ENCODE measurements at places on chromosomes 12 and 14. TPM values are rescaled to one million over a fixed set of nuclear protein-coding genes. Genes with fewer than 3 reads are reported as not detected.

The NTS gene
- total RNA-seq = not detected

- no peak for DNase-seq
- no peaks in the 10 kb centered on the region for H3K36me3 ChIP-seq
- H3K4me1 ChIP-seq = peaks cover 16% of the 10 kb centered on the region
- peaks cover 5% of the 10 kb centered on the region for H3K27me3 ChIP-seq
- H3K27ac ChIP-seq = no peak overlapping the region
Observed at GRCh38 chr12:41521872-41522379, 333.8 kb downstream of the PDZRN4 start.

DNA sequence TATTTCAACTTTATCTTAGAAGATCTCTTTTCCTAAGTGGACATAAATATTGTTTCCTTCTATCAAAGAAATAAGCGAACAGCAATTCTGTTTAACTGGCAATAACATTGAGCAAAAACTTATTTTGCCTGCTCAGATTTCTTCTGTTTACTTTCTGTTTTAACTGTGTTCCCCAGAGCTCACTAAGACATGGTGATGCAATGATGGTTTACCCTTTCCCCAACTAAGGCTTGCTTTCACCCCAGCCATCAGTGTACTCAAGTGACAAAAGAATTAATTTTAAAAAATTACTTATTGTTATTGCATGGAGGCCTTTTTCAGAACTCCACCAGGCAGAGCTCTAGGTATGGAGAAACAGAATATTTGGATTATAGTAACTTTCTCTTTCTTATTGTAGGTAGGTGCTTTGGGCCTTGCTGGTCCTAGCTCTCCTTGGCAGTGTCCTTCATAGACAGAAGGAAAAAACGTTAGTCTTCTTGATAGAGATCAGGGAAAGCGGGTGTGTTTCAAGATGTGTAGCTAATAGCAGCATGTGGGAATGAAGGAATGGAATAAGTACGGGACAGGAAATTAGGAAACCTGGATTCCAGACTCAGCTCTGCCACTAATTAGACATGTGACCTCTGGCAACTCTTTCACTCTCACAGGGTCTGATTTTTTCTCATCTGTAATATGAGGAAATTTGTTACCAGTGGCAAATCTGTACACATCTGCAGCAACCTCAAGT lies 14.6 kb upstream of the DDHD1 start:
- H3K27me3 ChIP-seq = no peaks in the 10 kb centered on the region
- H3K4me1 ChIP-seq = no peaks in the 10 kb centered on the region
- no peak overlapping the region for H3K4me3 ChIP-seq
- no peak for DNase-seq
- H3K36me3 ChIP-seq = no peaks in the 10 kb centered on the region
- no peak overlapping the region for H3K27ac ChIP-seq

DNA sequence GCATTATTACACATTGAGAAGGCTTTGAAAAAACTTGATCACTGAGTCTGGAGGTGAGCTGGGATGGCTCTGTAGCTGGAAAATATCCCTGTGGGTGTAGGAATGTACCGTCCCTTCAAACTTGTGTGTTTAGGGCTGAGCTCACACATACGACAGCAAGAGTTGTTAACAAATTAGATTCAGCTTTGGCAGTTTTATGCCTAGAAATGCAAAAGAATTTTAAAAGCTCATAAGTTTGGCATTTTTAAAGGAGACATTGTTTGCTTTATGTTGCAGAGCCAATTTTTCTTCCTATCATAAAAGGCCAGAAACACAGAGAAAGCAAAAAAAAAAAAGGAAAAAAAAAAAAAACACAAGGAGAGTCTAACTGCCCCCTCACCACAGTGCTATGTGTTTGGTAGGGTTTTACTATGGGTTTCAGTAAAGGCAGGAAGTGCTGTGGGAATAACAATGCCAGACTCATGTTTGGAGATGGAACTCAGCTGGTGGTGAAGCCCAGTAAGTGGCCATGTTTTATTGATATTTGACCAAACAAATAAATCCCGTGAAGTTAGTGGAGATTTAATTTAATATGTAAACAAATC lies 78.4 kb downstream of the DAD1 start:
- H3K36me3 ChIP-seq = peaks cover 95% of the 10 kb centered on the region
- H3K27ac ChIP-seq = peak overlapping the region; percentile 98
- peak overlapping the region; percentile 84 for H3K4me3 ChIP-seq
- H3K4me1 ChIP-seq = peaks cover 44% of the 10 kb centered on the region
- no peaks in the 10 kb centered on the region for H3K27me3 ChIP-seq
- no peak for DNase-seq

All from activated naive CD4-positive, alpha-beta T cell treated with anti-CD3 and anti-CD28 coated beads for 36 hours (primary cell).